ENCODE measurements at places on chromosomes 1 and 21. TPM values are rescaled to one million over a fixed set of nuclear protein-coding genes. Genes with fewer than 3 reads are reported as not detected.

KCNJ10 gene
- not detected for total RNA-seq

BSND gene
- total RNA-seq = not detected

KIF17 gene
- total RNA-seq = 0.28 TPM

ZNF593OS gene
- not detected for total RNA-seq

HNRNPCL1 gene
- total RNA-seq = not detected

OVAAL gene
- not detected for total RNA-seq

OR2T33 gene
- not detected for total RNA-seq
